ENCODE measurements at places on chromosomes 12 and 14.

GRCh38 chr14:89399594-89400068 is 17.4 kb downstream of the FOXN3 start:
- no peak for DNase-seq

GRCh38 chr12:64670919-64671639 is 60.8 kb downstream of the RASSF3 start:
- peak; percentile 54 for DNase-seq

DNA sequence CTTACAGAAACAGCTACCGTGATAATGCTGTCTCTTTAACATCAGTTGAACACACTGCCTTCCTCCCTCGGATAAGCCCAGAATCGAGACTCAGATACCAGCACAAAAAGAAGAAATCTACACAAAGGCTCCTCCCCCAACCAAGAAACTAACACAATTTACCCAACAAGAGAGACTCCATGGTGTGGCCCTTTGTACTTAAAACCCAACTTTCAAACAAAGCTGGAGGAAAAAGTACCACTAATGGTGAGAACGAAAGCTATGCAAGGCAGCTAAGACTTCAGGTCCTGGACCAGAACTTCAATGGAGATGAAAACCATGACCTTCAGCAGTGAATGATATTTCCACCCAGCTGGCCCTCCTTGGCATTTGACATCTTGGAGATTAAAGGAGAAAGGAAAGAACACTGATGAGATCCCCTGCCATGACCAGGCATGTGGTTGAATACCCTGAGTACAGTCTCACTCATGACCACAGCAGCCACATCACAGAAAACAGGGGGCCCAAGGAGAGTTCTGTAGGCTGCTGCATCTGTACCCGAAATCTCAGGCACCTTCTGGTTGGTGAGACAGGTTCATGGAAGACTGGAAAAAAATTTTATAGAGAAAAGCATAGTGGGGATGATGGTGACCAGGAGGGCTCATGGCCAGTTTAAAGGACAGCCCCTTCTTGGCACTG is 36.7 kb downstream of the RBM19 start:
- peak; percentile 15 for DNase-seq

GRCh38 chr14:82244791-82245190 is 711.1 kb upstream of the SEL1L start:
- DNase-seq = no peak

- no peak for DNase-seq
Observed at GRCh38 chr14:100443603-100444002, 120.5 kb downstream of the SLC25A47 start.

DNA sequence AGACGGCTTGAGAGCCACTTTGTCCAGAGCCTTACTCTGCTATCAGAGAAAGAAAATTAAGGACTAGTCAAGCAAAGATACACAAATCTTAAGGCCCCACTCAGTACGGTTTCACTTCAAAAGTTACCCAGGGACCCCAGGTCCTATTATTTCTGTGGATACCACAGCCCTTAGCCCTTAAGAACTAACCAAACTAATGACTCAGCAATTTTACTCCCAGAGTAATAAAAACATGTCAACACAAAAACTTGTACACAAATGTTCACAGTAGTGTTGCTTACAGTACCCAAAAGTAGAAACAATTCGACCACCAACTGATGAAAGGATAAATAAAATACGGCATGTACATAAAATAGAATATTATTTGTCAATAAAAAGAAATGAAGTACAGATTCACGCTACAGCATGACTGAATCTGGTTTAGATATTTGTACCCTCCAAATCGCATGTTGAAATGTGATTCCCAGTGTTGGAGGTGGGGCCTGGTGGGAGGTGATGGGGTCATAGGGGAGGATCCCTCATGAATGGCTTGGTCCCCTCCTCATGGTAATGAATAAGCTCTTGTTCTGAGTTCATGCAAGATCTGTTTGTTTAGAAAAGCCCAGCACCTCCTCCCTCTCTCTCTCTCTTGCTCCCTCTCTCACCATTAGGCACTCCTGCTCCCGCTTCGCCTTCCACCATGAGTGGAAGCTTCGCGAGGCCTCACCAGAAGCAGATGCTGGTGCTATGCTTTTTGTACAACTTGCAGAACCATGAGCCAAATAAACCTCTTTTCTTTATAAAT is 30.5 kb downstream of the AREL1 start:
- DNase-seq = no peak

DNA sequence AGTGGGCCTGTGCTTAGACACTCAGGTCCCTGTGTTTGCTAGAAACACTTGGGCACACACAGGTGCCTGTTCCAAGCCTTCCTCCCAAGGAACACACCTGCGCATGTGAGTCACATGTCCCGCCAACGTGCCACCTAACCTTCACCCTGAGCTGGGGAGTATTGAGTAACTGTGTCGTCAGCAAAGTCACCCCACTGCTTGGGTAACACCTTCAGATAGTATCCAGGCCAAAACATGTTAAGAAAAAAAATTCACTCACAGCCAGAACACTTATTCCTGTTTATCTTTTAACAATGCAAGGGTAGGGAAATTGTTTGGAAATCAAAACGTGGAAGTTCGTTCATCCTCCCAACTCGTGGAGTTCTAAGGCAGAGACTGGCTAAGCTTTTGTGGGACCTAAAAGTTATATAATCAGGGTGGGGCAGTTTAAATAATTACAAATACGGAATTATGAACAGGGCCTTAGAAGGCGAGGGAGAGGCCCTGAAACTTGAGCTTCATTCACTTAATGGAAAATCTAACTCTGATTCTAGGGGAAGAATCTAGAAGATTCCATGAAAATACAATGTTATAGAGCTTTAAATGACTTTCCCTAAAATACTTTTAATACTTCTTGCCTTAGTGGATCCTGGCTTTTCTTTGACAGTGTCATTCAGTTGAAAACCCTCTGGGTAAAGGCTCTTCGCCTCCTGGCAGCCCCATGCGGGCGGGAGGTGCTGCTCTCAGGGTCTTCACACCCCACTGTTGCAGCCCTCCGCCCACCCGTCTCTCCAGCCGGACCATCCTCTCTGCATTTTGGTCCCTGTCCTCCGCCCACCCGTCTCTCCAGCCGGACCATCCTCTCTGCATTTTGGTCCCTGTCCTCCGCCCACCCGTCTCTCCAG is 30.3 kb upstream of the ADIPOR2 start:
- DNase-seq = peak; percentile 35

DNA sequence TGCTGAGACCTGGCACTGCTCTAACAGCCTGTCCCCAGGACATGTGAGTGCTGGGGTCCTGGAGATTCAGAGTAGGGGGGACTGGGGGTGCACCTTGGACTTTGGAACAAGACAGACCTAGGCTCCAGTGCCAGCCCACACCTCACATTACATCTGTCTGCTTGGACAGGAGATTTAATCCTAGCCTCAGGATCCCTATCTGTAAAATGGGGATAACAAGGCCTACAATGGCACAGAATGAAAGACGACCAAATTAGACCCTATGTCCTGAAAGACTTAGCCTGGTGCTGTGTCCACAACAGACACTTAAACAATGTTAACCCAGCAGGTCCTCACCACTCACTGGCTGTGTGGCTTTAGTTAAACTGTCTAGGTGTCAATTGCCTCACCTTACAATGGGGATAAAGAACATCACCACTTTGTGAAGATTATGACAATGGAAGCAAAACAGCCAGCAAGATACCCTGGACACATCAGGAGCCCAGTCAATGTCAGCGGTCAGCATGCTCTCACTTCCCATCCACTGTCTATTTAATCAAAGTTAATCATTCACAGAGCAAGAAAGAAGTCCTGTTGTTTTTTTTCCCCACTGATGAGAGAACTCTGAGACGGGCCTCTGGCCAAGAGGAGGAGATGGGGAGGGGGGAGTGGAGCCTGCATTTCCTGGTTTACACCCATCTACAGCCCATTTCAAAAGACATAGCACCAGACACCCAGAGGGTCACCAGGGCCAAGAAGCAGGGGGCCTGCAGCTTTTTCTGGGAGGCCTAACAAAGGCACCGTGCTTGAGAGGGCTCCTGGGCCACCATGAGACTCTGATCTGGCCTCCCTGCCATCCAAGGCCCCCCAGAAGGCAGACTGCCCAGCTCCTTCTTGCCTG is 40.6 kb downstream of the ACTN1 start:
- DNase-seq = no peak

GRCh38 chr14:38808734-38809455 is 294.1 kb downstream of the SEC23A start:
- DNase-seq = peak; percentile 3

DNA sequence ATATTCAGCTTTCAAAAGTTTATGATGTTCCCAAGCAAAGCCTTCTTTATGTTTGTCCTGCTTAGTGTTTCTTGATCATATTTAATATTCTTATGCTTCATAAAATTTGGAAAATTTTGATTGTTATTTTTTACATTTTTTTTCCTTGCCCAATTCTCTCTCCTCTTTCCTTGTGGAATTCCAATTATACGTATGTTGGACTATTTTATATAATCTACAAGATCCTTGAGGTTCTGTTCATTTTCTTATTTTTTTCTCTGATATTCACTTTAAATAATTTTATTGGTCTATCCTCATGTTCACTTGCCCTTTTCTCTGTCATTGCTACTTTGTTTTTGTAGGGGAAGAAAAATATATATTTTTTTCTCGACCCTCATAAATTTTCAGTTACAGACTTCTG is 167.7 kb downstream of the DYRK2 start:
- DNase-seq = no peak

- no peak for DNase-seq
Observed at GRCh38 chr12:28893365-28893764, 255.7 kb upstream of the FAR2 start.

- peak; percentile 17 for DNase-seq
Observed at GRCh38 chr12:76144245-76144549, 59.7 kb upstream of the NAP1L1 start.

DNA sequence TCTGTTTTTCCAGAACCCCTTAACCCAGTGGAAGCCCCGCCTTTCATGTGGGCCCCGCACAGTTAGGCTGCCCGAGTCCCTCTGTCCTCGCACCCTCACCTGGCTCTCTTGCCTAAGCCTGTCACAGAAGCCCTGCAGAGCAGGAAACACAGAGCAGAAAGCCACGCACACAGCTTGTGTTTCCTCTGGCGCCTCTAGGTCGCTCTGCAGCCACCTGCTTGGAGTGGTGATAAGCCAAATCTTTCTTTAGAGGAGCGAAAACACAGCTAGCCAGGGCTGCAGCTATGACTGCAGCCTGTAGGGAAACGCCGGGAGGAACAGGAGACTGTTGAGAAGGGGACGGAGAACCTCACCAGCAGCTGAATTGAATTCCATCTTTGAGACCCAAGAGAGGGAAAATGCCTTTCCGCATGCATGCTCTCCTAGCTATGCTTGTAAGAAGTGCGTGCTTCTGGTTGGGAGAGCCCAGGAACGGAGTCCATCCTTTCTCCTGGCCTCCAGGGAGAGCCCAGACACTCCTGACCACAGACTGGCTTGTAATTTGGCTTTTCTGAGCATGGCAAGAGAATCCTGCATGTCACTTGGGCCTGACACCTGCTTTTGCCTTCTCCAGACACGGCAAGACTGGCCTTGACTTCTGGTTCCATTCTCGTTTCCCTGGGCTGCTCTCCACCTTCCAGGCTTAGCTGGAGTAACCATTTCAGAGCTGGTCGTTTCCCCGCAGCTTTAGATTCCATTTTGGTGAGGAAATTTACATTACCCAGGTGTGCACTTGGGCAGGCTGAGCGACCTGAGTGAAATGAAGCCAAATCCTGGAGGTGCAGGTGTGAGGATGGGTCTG is 301.6 kb downstream of the CACNA1C start:
- no peak for DNase-seq

DNA sequence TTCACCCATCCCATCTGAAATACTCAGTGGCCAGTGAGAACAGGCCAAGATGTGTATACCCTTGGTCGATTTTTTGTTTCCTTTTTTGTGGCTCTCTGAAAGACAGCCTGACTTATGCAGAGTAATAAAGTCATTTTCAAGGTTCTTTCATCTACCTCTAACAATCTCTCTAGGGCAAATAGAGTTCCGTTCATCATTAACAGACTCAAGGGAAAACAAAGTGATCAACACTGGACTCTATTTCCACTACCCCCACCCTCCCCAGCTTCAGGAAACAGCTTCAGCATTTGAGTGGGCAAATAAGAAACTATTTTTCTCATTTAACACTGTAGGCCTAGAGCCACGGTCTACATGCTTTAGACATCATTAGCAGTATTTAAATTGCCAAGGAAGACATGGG is 15.9 kb downstream of the PRKAB1 start:
- no peak for DNase-seq

- DNase-seq = no peak
Observed at GRCh38 chr14:65070471-65070976, 31.8 kb downstream of the MAX start.

- DNase-seq = peak; percentile 72
Observed at GRCh38 chr14:74618078-74618952, 6.3 kb upstream of the LTBP2 start.

DNA sequence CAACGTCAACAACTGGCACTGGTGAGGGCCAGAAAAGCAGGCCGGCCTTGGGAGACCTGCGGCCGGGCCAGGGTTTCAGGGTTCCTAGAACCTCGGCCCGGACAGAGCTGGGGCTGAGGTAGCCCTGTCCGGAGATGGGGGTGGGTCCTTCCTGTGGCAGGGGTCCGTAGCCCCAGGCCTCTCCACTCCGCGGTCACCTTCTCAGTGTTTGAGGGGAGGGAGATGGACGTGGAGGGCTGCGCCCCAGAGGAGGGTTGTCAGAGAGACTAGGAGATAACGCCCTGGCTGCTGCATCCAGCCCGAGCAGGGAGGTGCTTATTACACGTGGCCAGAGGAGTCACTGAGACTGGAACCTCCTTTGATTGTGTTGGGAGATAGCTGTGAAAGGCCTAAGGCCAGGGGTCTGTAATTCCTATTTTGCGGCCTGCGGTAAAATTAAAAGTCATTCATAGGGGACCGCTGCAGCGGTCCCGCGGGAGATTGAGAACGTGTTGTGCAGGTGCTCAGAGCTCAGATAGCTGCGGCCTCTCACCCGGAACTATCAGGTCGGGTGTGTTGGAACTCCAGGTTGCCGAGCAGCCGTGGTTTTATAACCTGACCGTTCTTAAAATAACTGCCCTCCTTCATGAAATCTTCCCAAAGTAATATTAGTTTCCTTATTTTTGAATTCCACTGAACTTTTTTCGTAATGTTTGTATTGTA is 507 bp downstream of the AHSA1 start:
- peak; percentile 40 for DNase-seq

GRCh38 chr12:17680220-17680619 is 409.8 kb downstream of the RERGL start:
- DNase-seq = no peak

DNA sequence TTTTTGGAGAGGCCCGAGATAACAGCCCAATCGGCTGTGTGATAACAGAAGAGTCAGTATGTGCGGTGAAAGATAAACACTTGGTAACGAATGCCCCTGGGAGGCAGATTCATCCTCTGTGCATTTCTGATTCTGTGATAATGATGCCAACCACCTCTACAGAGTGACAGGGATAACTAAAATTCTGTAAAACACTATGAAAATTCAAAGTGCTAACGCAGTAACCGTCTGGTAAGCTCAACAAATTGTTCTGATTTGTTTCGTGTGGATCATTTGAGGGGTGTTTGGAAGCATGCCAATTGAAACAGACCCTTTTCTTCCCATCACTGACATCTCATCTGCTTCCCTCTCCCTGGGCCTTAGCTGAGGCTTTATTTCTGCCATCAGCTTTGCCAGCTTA is 76.3 kb downstream of the ESR2 start:
- DNase-seq = no peak
